ENCODE measurements at places on chromosomes 5 and 9.

DNA sequence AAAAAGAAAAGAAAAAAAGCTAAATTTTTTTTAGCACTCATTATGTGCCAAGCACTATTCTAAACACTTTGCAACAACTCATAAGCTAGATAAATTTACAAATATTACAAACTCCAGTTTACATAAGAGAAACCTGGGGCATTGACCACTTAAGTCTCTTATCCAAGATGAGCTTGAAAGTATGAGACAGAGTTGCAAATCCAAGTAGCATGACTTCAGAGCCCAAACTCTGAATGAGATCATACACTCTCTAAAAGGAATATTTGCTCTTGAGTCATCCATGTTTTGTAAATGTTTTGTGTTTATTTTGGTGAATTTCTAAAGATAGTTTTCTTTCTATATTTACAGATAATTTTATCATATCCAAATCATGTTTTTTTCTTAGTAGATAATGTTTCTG is 4.0 kb upstream of the SHOC1 start:
- no peak for DNase-seq

GRCh38 chr9:20683351-20684034 is 566 bp upstream of the FOCAD start:
- no peak for DNase-seq

DNA sequence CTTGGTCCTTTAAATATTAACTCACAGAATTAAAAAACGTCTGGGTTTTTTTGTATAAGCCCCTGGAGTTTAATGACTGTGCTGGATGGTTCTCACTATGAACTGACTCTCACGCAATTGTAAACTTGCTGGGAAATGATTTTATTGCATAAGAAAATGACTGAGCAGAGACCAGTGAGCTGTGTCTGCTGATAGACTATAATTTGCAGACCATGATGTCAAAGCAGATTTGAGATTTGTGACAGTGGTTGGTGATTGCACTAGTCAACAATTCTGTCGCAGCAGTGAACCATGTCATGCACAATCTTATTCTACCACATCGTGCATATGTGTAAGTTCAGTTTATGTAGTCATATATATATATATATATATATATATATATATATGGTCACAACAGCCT is 85.7 kb upstream of the C9orf72 start:
- DNase-seq = no peak

DNA sequence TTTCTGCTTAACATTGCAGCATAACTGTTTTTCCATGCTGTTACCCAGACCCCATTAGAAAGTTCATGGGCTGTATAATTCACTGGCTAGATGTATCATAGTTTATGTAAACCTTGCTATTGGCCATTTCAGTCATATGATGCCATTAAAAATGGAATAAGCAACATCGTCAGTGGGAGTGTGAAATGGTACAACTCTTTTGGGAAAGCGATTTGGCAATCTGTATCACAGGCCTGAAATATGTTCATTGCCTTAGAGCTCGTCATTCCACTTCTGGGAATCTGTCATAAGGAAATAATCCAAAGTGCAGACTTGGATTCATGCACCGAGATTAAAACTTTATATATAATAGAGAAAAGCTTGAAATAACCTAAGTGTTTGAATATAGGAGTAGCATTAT is 77.9 kb upstream of the KLF4 start:
- no peak for DNase-seq

GRCh38 chr5:58847041-58847440 is 264.2 kb downstream of the RAB3C start:
- DNase-seq = no peak

GRCh38 chr9:99092643-99093491 is 12.0 kb upstream of the TGFBR1 start:
- peak; percentile 22 for DNase-seq

DNA sequence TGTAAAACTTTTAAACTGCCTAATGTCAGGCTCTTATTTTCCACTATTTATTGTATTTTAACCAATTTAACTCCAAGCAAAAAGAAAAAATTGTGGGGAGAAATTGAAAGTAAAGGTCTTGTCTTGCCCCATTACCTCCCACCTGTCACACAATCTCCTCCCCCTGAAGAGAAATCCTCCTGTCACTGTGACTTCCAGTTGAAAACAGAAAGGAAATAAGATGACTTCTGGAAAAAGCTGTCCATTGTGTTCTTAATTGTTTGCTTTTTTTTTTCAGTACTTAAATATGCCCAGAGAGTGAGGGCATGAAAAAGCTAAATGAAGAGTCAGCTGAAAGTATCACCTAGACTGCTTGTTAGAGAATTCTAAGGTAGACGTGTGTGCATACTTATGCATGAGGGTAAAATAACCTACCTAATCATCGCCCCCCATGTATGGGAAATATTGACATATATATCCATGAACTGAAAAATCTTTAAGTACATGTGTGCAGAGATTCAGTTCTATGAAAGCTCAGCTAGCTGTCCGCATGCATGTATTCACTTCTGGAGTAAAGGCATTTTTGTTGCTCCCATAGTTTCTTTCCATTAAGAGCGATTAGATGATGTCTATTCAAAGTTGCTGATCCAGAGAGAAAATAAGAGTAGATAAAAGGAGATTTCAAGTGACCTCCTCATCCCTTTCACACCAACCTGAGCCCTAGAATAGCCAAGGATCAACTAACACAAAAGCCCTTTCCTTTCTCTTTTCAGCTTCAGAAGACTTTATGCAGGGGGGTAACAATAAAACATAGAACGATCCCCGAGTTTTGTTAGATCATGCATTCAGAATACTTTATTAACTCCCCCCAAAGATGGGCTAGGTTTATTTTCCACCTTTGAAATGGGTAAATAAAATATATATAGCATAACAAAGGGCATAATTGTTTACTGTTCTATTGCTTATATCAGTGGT is 5.3 kb downstream of the NR2F1-AS1 start:
- no peak for DNase-seq
